ENCODE measurements at places on chromosomes 4 and X.
A peak's percentile ranks its signal among the peaks of the same experiment; 100 is the strongest.

DNA sequence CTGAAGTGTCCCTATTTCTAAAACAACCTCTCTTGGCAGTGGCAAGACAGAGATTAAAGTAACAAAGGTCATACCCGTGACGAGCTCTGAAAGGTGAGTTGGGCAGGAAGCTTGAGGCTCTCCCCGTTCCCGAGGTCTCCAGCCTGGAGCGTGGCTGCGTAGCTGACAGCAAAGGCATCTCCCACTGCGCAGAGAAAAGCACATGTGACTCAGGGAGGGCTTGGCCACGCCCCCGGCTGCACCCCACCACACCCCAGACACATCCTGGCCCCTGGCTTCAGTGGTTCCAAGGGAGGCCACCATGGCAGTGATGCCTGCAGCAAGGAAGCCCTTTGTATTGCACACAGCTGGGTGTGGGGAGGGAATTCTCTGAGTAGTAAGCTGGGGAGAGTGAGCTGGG lies 23.1 kb downstream of the EVC2 start:
- no peak for DNase-seq

- no peak for DNase-seq
Observed at GRCh38 chr4:43242606-43243005, 350.1 kb downstream of the GRXCR1 start.

GRCh38 chrX:8196776-8197175 lies 25.7 kb upstream of the VCX2 start:
- no peak for DNase-seq

DNA sequence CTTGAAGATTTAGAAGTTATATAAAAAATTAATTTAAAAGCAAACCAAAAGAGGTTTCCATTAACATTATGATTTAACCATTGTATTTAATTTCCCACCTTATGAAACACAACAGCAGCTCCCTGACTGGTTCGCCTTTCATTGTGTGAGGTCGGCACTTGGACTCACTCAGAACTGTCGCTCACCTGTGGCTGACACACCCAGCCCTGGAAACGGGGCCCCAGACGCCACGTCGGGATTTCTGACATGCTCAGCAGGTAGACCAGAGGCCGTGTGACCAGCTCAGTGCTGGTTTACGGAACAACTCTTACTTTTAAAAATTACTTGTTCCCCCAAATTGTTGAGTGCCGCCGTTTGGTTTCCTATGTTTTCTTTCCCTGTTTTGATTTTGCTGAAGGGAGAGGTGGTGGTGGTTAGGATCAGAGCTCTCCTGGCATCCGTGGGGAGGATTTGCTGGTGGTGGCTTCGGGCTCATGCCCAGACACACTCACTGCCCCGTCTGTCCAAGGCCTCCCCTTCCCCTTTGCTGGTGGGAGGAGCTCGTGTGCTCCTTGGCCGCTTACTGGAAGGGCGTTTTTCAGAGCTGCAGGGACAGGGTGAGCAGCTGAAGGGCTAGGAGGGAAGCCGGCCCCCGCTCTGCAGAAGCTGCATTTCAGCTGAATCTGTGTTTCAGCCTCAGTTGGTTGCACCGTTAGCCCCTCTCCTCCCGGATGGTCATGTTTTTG lies 59.2 kb downstream of the CPLX1 start:
- DNase-seq, result no peak

- no peak for DNase-seq
Observed at GRCh38 chr4:66974665-66975064, 570.6 kb downstream of the CENPC start.

DNA sequence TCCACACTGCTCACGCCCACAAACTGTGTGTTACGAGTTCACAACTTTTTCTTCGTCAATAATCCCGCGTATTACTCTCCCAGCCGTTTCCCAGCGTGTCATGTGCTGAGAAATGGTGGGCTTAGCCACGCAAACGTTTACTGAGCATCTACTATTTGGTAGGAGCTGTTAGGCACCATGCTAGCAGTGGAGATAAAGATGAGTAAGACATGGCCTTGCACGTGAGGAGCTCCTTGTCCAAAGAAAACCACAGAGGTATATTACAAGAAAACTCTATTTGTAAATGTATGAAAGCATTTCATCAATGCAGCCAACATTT lies 821 bp upstream of the TMEM128 start:
- DNase-seq, result no peak

DNA sequence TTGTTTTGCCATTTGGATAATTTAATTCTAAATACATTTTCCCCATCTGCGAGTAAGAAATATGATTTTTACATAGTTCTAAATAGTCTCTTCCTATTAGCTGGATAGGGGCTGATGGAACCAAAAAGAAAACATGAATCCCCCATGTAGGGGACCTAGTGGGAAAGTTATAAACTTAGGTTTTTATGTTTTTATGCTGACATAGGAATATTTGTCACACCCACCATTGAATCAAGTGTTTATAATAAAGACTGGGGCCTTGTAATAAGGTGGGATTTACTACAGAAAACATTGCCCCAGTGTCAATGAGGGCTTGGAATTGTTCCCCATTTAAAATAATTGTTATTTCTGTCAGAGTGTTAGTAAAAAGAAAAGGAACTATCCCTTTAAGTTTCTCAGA lies 2506.6 kb downstream of the PCDH7 start:
- DNase-seq, result no peak

- DNase-seq, result no peak
Observed at GRCh38 chr4:125741825-125742452, 427.2 kb downstream of the FAT4 start.

GRCh38 chr4:110087070-110087708 lies 111.2 kb downstream of the ELOVL6 start:
- DNase-seq, result no peak

GRCh38 chr4:71498625-71499024 lies 159.8 kb downstream of the SLC4A4 start:
- no peak for DNase-seq

GRCh38 chrX:18449236-18449635 lies 23.8 kb downstream of the CDKL5 start:
- no peak for DNase-seq

GRCh38 chrX:30468471-30468870 lies 109.1 kb downstream of the TASL start:
- DNase-seq, result no peak

GRCh38 chrX:113868177-113868576 lies 715.7 kb upstream of the HTR2C start:
- DNase-seq, result no peak

GRCh38 chr4:117983541-117984365 lies 50.5 kb upstream of the NDST3 start:
- no peak for DNase-seq

- no peak for DNase-seq
Observed at GRCh38 chrX:18873836-18874235, 110.1 kb downstream of the PHKA2 start.

DNA sequence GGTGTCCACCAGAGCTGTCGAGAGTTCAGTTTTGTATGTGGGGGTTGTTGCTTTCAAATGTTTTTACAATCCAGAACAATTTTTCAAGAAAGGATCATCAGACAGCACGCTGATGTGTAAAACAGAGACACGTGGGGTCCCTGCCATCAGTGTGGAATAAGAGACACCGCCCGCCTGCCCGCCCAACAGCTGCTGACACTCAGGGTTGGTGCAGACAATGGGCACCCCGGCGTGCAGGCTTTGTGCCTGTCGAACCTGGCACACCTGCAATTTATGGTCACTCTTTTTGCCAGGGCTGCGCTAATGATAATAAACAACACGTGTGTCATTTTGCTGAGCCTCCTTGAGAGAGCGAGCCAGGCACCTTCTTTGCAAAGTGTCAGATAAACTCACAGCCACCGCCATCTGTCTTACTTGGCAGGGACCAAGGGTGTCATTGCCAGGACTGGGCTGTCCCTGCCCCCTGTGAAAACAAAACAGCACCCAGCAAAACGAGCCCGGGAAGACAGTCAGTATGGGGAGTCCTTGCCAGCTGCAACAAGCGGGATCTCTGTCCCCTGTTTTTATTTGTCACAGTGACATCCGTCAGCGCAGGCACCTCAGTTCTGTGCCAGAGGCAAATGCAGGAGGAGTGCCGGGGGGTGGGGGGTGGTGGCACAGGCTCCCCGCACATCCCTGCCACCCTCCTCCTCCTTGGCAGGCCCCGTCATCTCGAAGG lies 69.1 kb downstream of the PSAPL1 start:
- DNase-seq, result no peak

- DNase-seq, result no peak
Observed at GRCh38 chr4:115275615-115276014, 162.2 kb upstream of the NDST4 start.

GRCh38 chrX:9340598-9341290 lies 124.1 kb upstream of the TBL1X start:
- no peak for DNase-seq

DNA sequence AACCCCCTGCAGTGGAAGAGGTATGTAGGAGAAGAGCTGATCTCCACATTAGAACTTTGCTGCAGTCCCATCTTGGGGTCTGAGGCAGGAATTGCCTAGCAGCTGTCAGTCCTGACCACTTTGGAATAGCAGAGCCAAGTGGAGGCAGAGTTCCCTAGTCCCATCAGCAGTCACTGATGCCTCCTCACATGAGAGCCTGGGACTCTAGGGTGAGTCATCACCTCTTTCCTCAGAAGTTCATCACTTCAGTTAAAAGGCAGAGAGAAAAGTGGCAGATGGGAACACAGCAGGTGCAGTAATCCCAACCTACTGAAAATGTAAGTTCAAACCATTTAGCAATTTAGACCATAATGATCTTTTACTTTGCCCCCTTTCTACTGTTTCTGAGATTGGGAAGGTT lies 73.9 kb upstream of the MED14 start:
- no peak for DNase-seq

- DNase-seq, result no peak
Observed at GRCh38 chrX:104335756-104336155, 81.0 kb upstream of the ESX1 start.

DNA sequence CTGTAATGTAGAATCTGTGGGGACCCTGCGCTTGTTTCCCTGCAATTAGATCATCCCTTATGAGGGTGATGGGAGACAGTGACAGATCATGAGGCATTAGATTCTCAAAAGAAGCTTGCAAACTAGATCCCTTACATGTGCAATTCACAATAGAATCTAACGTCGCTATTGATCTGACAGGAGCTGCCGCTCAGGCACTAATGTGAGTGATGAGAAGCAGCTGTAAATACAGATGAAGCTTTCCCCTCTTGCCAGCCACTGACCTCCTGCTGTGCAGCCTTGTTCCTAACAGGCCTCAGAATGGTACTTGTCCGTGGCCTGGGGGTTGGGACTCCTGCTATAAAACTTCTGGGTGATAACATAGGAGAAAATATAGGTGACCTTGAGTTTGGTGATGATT lies 1076.8 kb downstream of the PDHA2 start:
- no peak for DNase-seq

DNA sequence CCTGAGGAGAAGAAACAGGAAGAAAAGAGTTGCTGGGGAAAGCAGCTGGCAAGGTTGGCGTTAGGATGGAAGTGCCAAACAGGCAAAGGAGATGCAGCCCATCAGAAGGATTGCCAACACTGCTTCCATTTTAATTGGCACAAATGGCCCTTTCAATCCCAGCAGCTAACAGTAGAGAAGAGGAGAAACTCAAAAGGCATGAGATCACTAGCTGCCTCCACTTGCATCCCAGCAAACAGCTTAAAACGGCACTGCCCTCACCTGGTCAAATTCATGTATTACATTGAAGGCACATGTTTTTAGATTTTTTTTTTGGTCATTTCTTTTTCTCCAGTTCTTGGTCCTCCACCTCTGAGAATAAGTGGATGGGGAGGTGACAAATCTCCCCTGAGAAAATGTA lies 14.9 kb upstream of the LOC101059915 start:
- DNase-seq, result peak; percentile 8

GRCh38 chr4:78735697-78736096 lies 40.5 kb upstream of the BMP2K start:
- DNase-seq, result no peak

GRCh38 chrX:48025561-48025960 lies 18.8 kb downstream of the SPACA5 start:
- DNase-seq, result no peak

- DNase-seq, result no peak
Observed at GRCh38 chr4:152265149-152265621, 270.7 kb downstream of the FBXW7 start.

GRCh38 chrX:72713130-72713529 lies 976 bp downstream of the PHKA1 start:
- DNase-seq, result no peak

- no peak for DNase-seq
Observed at GRCh38 chrX:83022020-83022419, 486.1 kb upstream of the POU3F4 start.

DNA sequence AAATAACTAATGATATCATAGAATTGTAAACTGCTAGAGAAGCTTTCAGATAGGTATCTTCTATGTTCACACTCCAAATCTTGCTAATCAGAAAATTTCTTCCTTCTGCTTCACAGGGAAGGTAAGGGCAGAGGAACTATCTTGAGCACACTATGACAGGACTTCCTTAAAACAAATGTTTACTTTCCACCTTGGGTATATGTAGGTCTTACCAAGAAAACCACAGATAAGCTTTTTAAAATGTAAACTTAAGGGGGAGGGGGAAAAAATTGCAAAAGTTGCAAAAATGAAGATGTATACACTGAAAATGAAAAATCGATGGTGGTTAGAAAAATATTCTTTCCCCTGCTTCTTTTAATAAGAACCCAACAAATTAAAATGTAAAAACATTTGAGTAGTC lies 30.9 kb downstream of the YTHDC1 start:
- DNase-seq, result no peak

DNA sequence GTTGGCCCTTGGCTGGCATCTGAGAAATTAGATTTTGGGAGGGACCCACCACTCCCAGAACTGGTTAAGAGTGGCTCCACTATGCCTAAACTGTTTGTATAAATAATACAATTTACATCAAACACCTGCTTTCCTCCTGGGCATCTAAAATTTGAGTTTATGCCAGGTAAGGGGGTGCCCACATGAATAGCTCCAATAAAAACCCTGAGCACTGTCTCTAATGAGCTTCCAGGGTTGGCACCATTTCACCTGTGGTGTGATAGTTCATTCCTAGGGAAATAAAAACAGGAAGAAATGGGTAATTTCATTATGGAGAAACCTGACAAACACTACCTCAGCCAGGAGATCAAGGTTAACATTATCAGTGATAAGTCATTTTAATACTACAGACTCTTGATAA lies 119.7 kb downstream of the FRYL start:
- DNase-seq, result no peak

- DNase-seq, result no peak
Observed at GRCh38 chrX:39921838-39922237, 175.9 kb downstream of the BCOR start.
